ENCODE measurements at places on chromosomes 3 and 15.

- DNase-seq = no peak
Observed at GRCh38 chr3:141331377-141332318, 36.7 kb upstream of the ZBTB38 start.

- DNase-seq = no peak
Observed at GRCh38 chr3:13966302-13966701, 86.4 kb upstream of the WNT7A start.

GRCh38 chr3:123394391-123395020 is 54.4 kb downstream of the ADCY5 start:
- DNase-seq = no peak

DNA sequence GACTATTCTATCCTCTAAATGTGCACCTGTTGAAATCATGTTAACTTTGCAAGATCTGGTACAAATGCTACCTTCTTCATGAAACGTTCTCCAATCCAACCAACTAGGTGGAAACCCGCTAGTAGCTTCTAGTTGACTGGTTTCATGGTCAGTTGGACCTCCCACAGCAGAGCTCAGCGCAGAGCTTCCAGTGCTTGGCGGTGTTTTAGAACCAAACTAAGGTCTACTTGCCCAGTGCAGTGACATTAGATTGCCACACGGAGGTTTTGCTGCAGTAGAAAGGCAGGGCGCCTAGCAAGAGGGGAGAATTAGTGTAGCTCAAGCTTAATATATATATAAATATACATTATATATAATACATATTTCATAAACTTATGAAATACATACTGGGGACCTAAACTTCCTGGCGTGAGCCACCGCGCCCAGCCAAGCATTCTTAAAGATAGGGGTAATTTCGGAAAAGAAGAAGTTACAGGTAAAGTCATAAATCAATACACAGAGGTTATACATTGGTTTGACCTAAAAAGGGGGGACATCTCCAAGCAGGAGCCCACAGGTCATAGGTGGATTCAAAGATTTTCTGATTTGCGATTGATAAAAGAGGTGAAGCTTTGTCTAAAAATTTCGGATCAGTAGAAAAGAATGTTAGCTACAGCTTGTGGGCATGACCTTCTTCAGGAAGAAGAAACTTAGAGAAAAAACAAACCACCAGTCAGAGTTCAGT is 2.1 kb upstream of the OXSR1 start:
- peak; percentile 50 for DNase-seq
